ENCODE measurements at places on chromosomes 7 and 10.

GRCh38 chr10:119292968-119293760 lies 85.8 kb downstream of the GRK5 start:
- DNase-seq: no peak

DNA sequence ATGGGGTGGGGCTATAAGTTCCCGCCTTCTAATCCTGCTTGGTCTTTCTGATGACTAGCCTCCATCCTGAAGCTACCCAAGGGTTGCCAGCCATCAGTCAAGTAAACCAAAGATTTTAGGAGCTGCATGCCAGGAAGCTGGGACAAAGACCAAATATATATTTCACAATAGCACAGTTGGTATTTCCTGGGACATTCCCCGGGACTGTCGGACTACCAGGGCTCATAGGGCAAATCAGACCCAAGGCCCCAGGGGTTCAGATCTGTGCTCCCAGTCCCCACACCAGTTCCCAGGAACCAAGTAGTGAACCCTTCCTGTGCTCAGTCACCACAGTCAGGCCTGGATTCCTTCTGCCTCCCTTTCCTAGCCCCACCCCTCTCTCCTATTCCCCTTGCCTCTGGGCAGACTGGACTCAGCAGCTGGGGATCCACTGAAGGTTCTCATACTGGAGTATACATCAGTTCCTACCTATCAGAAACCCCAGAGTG lies 5.7 kb upstream of the CXCL12 start:
- no peak for DNase-seq

- no peak for DNase-seq
Observed at GRCh38 chr7:51430480-51431086, 114.0 kb upstream of the COBL start.

DNA sequence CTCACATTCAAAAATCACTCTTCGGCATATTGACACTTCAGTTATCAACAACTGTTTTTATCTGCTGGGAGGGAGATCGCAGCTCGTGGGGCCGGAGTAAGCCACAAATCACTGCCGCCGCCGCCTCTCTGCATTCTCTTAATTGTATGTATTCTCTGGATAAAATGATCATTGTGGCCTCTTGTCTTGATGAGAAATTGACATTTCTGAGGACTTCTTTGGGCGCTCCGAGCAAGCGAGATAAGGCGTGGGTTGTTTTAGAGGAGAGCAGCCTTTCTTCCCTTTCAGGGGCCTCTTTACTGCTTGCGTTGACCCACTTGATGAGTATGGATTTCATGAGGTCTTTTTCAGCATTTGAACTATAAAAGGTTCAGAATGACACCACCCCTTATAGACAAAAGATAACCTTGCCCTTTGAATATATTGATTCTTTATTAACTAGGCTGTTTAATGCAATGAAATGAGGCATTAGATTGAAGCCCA lies 130.6 kb downstream of the EBF3 start:
- DNase-seq: no peak

DNA sequence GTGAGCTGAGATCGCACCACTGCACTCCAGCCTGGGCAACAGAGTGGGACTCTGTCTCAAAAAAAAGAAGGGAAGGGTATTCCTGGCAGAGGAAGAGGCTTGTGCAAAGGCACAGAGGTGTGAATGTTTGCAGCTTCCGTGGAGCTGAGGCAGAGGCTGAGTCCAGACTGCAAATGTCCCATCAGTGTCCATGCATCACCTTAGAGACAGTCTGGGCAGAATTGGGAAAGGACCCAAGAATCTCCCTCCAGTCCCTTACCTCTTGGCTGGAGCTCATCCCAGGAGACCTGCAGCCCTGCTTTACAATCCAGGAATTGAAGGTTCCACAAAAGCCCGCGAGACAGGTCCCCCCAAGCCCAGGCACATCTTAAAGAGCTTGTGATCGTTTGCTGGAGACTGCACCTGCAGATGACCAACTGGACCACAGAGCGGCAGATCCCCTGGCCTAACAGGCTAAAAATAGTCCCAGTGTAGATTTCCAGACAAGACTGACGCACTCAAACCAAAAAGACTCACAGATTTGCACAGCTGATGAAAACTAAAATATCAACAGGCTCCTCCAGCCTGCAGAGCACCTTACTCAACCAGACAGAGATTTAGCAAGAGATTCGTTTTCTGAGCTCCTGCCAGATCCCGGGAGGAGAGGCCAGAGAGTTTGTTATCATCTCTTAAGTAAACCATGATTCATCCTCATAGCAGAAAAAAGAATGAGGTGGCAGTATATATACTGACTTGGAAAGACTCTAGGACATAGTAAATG lies 22.9 kb upstream of the NANOS1 start:
- no peak for DNase-seq

DNA sequence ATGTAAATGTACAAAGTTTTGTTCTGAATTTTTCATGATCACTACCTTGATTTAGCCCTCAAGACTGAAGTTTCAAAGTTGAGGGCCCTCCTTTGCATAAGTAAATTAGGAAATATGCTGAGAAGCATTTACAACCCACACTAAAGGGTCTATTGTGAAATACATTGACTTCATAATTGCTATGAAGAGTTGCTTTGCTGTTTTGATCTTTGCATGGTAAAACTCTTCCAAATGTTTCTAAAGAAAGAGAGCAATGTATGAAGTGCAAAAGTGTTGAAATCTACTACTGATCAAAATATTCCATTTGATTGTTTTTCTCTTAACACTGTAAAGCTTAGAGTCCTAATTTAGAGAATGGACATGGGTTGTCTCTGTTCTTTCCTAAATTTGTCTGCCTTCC lies 77.2 kb downstream of the C7orf25 start:
- no peak for DNase-seq

DNA sequence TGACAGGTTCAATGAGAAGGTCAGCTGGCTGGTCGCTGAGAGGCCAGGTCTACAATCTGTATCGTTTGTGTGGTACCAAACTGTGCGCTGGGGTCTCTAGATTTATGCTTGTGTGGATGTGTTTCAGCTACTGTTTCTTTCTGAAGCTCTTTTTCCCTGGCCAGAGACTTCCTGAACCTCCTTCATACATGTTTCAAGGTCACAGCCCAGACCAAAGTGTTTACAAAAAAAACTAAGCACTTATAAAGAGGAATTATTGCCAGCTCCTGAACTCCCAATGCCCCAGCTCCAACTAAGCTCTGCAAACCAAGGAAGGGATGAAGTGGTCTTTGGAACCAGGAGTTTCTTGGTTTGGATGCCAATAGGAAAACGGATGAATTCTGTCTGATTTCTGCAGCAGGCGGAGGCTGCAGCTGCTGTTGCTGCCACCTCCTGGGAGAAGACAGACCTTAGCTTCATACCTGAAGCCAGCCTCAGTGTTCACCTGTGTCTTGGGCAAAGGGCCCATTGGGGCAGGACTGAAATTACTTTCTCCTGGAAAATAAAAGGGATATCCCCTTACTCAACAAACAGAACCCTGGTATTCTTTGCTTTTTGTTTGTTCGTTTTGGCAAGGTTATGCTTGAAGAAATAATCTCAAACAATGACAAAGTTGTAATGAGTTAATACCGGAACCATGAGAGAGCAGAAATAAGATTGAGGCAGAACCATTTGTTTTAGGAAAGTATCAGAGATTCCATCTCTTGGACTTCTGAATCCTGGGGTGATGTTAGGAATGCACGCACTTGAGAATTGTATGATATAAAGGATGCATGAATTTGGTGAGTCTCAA lies 24.6 kb upstream of the MKLN1 start:
- DNase-seq: no peak

GRCh38 chr10:7193369-7193768 lies 217.5 kb downstream of the SFMBT2 start:
- no peak for DNase-seq

DNA sequence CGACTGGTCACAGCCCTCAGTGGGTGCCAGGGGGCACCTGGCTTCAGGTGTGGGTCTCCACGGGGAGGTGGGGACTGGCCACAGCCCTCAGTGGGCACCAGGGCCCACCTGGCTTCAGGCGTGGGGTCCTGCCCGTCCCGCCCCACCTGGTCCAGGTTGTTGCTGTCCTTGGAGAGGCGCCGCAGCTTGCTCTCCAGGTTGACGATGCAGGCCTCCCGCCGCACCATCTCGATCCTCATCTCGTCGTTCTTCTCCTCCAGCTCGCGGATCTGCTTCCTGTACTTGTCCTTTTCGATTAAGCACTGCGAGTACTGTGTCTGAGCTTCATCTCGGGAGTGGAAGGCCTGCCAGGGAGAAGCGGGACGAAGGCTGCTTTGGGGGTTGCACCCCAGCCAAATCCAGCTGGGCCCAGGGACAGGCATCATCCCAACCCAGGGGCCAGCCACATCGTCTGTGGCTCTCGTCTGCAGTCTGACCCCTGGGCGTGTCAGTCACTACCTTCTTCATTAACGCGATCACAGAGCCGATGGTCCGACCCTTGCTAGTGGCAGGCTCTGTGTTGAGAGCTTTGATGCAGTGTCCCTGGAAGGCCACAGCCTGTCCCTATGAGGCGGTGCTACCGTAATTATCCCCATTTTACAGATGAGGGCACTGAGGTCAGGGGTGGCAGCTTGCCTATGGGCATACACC lies 92.9 kb upstream of the GNA12 start:
- DNase-seq: no peak

DNA sequence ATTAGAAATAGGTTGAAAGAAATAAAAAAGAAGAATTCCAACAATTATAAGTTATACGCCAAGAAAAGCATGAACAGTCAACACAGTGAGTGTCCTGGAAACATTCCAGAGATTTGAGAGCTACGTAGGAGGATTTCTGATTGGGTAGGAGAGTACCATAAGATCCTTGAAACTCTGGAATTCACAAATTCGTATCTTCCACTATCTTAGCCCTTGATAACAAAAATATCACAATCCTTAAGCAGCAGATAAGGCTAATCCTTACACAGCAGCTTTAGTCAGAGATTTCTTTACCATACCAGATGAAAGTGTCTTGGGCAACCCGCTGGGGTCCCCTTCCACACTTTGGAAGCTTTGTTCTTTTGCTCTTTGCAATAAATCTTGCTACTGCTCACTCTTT lies 8.2 kb downstream of the TPK1 start:
- peak; percentile 69 for DNase-seq

GRCh38 chr10:129030996-129031843 lies 435.8 kb upstream of the MGMT start:
- no peak for DNase-seq

- no peak for DNase-seq
Observed at GRCh38 chr10:48744587-48744986, 59.9 kb downstream of the WDFY4 start.

- DNase-seq: no peak
Observed at GRCh38 chr10:124693801-124694416, 50.3 kb downstream of the FAM53B start.

DNA sequence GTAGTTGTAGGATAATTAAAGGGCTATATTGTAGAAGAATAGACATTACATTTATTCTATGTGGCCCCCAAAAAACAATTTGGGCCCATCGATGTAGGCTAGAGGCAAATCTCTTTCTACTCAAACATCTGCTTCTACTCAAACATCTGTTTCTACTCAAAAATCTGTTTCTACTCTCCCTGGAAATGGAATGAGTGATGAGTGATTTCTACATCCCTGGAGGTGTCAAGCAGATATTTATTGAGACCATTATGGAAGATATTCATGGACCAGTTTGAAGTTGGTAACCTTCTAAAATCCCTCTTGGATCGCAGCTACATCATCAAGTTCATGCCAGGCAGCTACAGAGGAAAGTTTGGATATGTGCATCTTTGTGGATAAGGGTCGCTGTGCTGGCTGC lies 5.1 kb upstream of the PLPP4 start:
- no peak for DNase-seq

GRCh38 chr7:41972270-41972669 lies 264.7 kb downstream of the GLI3 start:
- DNase-seq: no peak

DNA sequence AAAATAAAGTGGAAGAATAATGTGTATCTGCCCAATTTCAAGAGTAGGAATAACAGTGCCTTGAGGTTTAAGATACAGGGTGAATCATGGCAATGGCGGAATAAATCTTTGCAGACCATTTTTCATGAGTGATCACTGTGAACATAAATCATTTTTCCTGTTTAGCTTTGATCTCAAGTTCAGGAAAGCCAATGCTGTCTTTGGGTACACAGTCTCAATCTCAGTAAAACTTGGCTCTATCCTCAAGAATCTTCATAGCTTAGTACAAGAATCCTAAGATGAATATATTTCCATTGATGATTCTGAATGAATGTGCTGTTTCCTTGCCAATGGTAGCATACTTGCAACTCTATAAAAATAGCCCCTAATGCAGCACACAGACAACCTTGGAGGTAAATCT lies 6.8 kb downstream of the NAMPT start:
- no peak for DNase-seq

- DNase-seq: no peak
Observed at GRCh38 chr7:106442476-106442875, 157.7 kb upstream of the NAMPT start.

DNA sequence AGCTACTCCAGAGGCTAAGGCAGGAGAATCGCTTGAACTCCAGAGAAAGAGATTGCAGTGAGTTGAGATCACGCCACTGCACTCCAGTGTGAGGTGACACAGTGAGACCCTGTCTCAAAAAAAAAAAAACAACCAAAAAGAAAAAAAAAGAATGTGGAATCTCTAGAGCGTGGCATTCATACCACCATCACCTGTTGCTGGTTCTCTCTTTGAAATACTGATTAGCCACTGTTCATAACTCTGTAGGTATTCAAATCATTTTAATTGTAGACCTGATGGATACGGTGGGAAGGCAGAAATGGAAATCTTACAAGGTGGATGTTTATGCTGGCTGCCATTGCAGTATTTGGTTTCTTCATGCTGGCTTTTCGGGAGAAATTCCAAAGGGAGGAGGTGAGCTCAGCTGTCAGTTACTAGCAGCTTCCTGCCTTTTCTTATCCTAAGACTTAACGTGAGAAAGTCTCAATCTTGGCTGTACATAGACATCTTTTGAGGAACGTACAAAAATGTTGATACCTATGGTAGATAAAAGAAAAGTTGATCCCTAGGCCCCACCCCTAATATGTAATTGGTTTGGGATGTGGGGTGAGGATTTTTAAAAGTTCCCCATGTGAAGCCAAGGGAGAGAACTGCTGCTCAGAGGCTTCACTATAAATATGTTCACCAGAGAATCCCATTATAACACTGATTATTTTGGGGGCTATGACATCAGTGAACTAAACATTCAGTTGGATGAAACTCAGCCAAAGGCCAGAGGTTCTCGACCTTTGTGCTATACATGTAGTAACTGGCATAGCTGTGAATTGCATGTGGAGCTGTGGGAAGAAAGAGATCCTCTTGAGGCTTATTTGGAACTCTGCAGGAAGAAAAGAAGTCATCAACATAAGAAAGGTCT lies 26.9 kb upstream of the MKLN1 start:
- DNase-seq: no peak

GRCh38 chr10:121539786-121540185 lies 58.5 kb downstream of the FGFR2 start:
- no peak for DNase-seq

DNA sequence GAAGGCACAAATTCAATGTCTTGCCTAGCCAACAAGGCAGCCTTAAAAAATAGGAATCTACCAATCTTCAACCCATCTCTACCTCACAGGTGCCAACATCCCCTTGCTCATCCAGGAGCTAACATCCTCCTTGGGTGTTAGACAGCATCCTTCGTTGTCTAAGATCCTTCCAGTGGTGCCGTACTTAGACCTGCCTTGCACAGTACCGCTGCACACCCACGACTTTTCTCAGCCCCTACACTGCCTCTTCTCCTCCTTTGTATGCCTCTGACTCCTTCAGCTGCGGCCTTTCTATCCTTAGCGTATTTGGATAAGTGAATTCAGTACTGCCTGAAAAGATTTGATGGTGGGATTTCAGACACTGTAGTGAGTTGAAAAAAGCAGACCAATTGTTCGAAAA lies 15.9 kb upstream of the PRTFDC1 start:
- no peak for DNase-seq

GRCh38 chr7:621572-622285 lies 102.1 kb upstream of the PDGFA start:
- no peak for DNase-seq

All from retinal pigment epithelial cell (primary cell).